Activated CD4-positive, alpha-beta T cell treated with anti-CD3 and anti-CD28 coated beads, Interleukin-2, amount 10 ng/mL, durations not matched to agents 7 days and 5 days (primary cell): ENCODE measurements at places on chromosomes 4 and X. TPM values are rescaled to one million over a fixed set of nuclear protein-coding genes. Genes with fewer than 3 reads are reported as not detected.

GRCh38 chr4:116401293-116401692 is 684.1 kb downstream of the TRAM1L1 start:
- DNase-seq: no peak
- H3K4me1 ChIP-seq: no peaks in the 10 kb centered on the region
- H3K36me3 ChIP-seq: no peaks in the 10 kb centered on the region
- H3K4me3 ChIP-seq: no peak overlapping the region

- no peak overlapping the region for H3K27ac ChIP-seq
- no peaks in the 10 kb centered on the region for H3K4me1 ChIP-seq
- no peaks in the 10 kb centered on the region for H3K36me3 ChIP-seq
- H3K27me3 ChIP-seq: peaks cover 6% of the 10 kb centered on the region
- H3K4me3 ChIP-seq: no peak overlapping the region
Measured at GRCh38 chr4:15317246-15317645, 110.6 kb upstream of the C1QTNF7 start.

DNA sequence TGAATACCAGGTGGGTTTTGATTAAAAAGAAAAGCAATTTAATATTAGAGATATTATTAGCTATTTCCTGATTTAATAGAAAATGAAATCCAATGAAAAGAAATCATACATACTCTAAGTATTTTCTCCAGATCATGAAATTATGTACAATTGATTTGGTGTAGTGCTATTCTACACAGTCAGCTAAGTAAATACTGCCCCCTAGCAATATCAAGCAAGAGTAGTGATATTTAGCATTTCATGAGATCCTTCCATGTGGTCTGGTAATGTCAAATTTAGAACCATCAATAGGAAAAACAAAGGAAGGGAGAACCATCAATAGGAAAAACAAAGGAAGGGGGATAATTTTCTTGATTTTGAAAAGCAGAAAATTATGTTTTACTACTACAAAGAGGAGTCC is 114.6 kb downstream of the TBCK start:
- no peak for DNase-seq
- no peak overlapping the region for H3K27ac ChIP-seq
- no peaks in the 10 kb centered on the region for H3K4me1 ChIP-seq
- peaks cover 4% of the 10 kb centered on the region for H3K36me3 ChIP-seq
- no peaks in the 10 kb centered on the region for H3K27me3 ChIP-seq
- H3K4me3 ChIP-seq: no peak overlapping the region

DNA sequence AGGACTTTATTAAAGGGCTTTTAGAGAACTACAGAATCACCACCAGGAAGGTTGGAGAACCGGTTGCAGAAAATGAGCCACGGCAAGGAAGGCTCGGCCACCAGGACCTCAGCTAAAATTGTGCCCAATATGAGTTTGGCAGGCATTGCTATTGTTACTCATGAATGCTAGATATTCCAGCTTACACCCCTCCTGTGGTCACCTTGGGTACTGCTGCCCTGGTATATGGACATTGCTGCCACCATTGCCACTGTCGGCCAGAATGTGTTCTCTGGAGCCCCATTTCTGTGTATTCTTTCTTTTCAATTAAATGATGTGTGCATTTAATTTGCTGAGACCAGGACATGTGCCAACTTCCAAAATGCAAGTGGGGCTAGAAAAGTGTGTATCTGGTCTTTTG is 626.7 kb upstream of the BOD1L1 start:
- H3K36me3 ChIP-seq: no peaks in the 10 kb centered on the region
- no peak for DNase-seq
- no peak overlapping the region for H3K4me3 ChIP-seq

- H3K4me1 ChIP-seq: peaks cover 12% of the 10 kb centered on the region
- H3K36me3 ChIP-seq: peaks cover 8% of the 10 kb centered on the region
- no peak for DNase-seq
- H3K4me3 ChIP-seq: no peak overlapping the region
- H3K27me3 ChIP-seq: peaks cover 11% of the 10 kb centered on the region
Measured at GRCh38 chr4:164952551-164952950, 24.9 kb downstream of the TRIM61 start.

DNA sequence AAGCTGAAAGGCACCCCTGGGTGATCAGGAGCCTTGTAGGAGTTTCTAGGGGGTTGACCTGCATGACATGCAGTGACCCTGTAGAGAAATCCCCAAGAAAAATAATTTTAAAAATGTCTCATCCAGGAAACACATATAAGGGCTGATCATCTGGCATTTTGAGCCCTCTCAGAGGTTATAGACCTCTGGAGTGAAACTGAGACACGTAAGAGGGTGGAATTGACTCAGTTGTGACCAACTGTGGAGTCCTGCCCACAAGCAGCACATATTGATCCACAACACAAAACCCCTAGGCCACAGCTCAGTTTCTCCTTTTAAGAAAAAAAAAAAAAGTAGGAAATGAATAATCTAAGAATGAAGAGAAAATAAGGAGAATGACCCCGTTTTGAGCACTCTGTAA is 32.5 kb upstream of the MTMR8 start:
- H3K36me3 ChIP-seq: no peaks in the 10 kb centered on the region
- no peak overlapping the region for H3K27ac ChIP-seq
- no peak for DNase-seq
- H3K27me3 ChIP-seq: no peaks in the 10 kb centered on the region
- no peak overlapping the region for H3K4me3 ChIP-seq
- no peaks in the 10 kb centered on the region for H3K4me1 ChIP-seq

Gene ADGRL3
- not detected for total RNA-seq

- peak within 1 kb of the TSS; percentile 91 for H3K4me3 ChIP-seq
- DNase-seq: peak; percentile 50
- H3K27ac ChIP-seq: peak within 1 kb of the TSS; percentile 88
- peaks cover 7% of the 10 kb centered on the region for H3K36me3 ChIP-seq
- H3K27me3 ChIP-seq: no peaks in the 10 kb centered on the region
- H3K4me1 ChIP-seq: peaks cover 46% of the 10 kb centered on the region
Measured at GRCh38 chrX:130110379-130111219, at the start of gene ELF4. Gene ELF4, minus strand, starts transcription at chrX:130110497. Its CDS starts 29,167 bp downstream, at chrX:130081330.

GRCh38 chr4:47913330-47913729 is 1.1 kb downstream of the NFXL1 start:
- H3K4me1 ChIP-seq: peaks cover 39% of the 10 kb centered on the region
- H3K27ac ChIP-seq: peak overlapping the region; percentile 94
- DNase-seq: no peak
- H3K36me3 ChIP-seq: peaks cover 24% of the 10 kb centered on the region
- no peaks in the 10 kb centered on the region for H3K27me3 ChIP-seq
- H3K4me3 ChIP-seq: peak overlapping the region; percentile 97

- H3K27me3 ChIP-seq: no peaks in the 10 kb centered on the region
- no peak overlapping the region for H3K4me3 ChIP-seq
- no peak for DNase-seq
- H3K36me3 ChIP-seq: no peaks in the 10 kb centered on the region
Measured at GRCh38 chrX:18871970-18872369, 111.9 kb downstream of the PHKA2 start.

Gene WNK3
- total RNA-seq: 0.15 TPM

Gene OTC
- not detected for total RNA-seq

- H3K27me3 ChIP-seq: peaks cover 19% of the 10 kb centered on the region
- H3K4me1 ChIP-seq: peaks cover 7% of the 10 kb centered on the region
- DNase-seq: no peak
Measured at GRCh38 chr4:3768842-3769641, 2.9 kb downstream of the ADRA2C start.

- no peak overlapping the region for H3K27ac ChIP-seq
- no peaks in the 10 kb centered on the region for H3K36me3 ChIP-seq
- no peaks in the 10 kb centered on the region for H3K27me3 ChIP-seq
- H3K4me3 ChIP-seq: no peak overlapping the region
- H3K4me1 ChIP-seq: no peaks in the 10 kb centered on the region
- no peak for DNase-seq
Measured at GRCh38 chrX:33987458-33987857, 144.7 kb downstream of the FAM47A start.

GRCh38 chr4:71466775-71467174 is 128.0 kb downstream of the SLC4A4 start:
- no peak for DNase-seq
- no peaks in the 10 kb centered on the region for H3K27me3 ChIP-seq
- no peak overlapping the region for H3K27ac ChIP-seq
- H3K36me3 ChIP-seq: no peaks in the 10 kb centered on the region
- H3K4me3 ChIP-seq: no peak overlapping the region
- no peaks in the 10 kb centered on the region for H3K4me1 ChIP-seq

- H3K4me3 ChIP-seq: no peak overlapping the region
- no peaks in the 10 kb centered on the region for H3K27me3 ChIP-seq
- H3K4me1 ChIP-seq: no peaks in the 10 kb centered on the region
- DNase-seq: no peak
- H3K36me3 ChIP-seq: no peaks in the 10 kb centered on the region
Measured at GRCh38 chr4:136644279-136644678, 888.0 kb downstream of the PCDH18 start.

- H3K27me3 ChIP-seq: no peaks in the 10 kb centered on the region
- no peak for DNase-seq
- no peaks in the 10 kb centered on the region for H3K36me3 ChIP-seq
- no peak overlapping the region for H3K27ac ChIP-seq
- no peaks in the 10 kb centered on the region for H3K4me1 ChIP-seq
- no peak overlapping the region for H3K4me3 ChIP-seq
Measured at GRCh38 chrX:117919755-117920154, 196.9 kb downstream of the KLHL13 start.

- peaks cover 6% of the 10 kb centered on the region for H3K4me1 ChIP-seq
- H3K4me3 ChIP-seq: peak overlapping the region; percentile 54
- peaks cover 10% of the 10 kb centered on the region for H3K27me3 ChIP-seq
- peaks cover 3% of the 10 kb centered on the region for H3K36me3 ChIP-seq
Measured at GRCh38 chrX:129932821-129933321, 26.9 kb downstream of the UTP14A start.

Gene LRCH2
- total RNA-seq: not detected

- H3K4me1 ChIP-seq: peaks cover 7% of the 10 kb centered on the region
- peaks cover 3% of the 10 kb centered on the region for H3K36me3 ChIP-seq
- peak; percentile 43 for DNase-seq
- H3K27ac ChIP-seq: no peak overlapping the region
- no peaks in the 10 kb centered on the region for H3K27me3 ChIP-seq
Measured at GRCh38 chr4:169492436-169493163, 119.8 kb downstream of the NEK1 start.

Gene PWWP3B
- not detected for total RNA-seq

DNA sequence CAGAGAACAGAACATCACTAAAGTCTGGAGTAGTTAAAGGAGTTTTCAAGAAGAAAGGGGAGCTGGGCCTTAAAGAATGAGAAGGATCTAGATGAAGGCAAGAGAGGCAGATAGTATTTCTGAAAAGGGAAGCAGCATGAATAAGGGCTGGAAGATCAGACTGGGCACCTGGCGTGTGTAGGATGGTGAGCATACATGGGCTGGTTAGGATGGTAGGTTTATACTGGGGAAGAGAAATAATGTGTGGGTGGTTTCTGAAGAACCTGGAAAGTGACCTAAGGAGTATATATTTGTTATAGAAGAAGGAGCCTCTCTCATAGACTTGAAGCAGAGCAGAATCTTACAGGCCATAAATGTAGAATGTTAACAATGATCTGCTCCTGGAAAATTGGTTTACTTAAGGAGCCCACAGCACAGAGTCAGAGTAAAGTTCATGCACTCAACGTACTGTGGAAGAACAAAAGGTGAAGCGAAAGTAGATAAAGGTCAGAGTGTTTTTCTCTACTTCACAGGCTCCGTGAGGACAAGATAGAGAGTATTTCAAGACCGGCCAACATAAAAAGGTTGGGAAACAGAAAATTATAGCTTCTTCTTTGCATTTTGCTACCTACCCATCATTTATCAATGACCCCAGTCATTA is 35.8 kb downstream of the MBNL3 start:
- peaks cover 10% of the 10 kb centered on the region for H3K36me3 ChIP-seq
- H3K27me3 ChIP-seq: no peaks in the 10 kb centered on the region
- no peak overlapping the region for H3K27ac ChIP-seq
- no peak overlapping the region for H3K4me3 ChIP-seq

Gene HSPA4L
- 0.02 TPM for total RNA-seq

GRCh38 chrX:103674531-103675454 is 11.7 kb downstream of the MORF4L2 start:
- H3K27ac ChIP-seq: no peak overlapping the region
- H3K27me3 ChIP-seq: no peaks in the 10 kb centered on the region
- H3K4me1 ChIP-seq: no peaks in the 10 kb centered on the region
- H3K4me3 ChIP-seq: no peak overlapping the region
- H3K36me3 ChIP-seq: peaks cover 26% of the 10 kb centered on the region
- DNase-seq: no peak

- H3K36me3 ChIP-seq: no peaks in the 10 kb centered on the region
- no peaks in the 10 kb centered on the region for H3K27me3 ChIP-seq
- DNase-seq: no peak
- H3K4me1 ChIP-seq: no peaks in the 10 kb centered on the region
- no peak overlapping the region for H3K27ac ChIP-seq
- H3K4me3 ChIP-seq: no peak overlapping the region
Measured at GRCh38 chr4:13704035-13704434, 76.5 kb upstream of the BOD1L1 start.

Gene ADGRG4
- not detected for total RNA-seq

Gene PRRG3
- total RNA-seq: not detected

DNA sequence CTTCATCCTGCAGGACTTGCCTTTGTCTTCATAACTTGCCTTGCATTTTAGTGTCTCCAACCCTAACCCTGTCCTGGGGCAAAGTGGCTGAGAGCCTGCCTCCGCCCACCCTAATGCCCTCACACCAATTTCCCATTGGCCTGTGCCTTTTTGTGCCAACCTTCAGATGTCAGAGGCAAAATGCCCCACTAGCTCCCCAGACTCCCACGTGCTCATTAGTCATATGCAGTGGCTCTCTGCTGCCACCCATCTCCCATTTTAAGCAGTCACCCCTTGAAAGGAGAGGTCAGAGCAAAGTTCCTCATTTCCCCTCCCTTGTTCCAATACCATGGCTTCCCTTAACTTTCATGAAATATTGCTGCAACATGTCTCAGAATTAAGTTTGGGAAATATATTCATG is 74.8 kb upstream of the PASD1 start:
- peak; percentile 6 for DNase-seq
- H3K27ac ChIP-seq: no peak overlapping the region
- no peaks in the 10 kb centered on the region for H3K27me3 ChIP-seq

Gene EDA2R
- total RNA-seq: 3.0 TPM
